CD4-positive, alpha-beta T cell (primary cell): ENCODE measurements at places on chromosomes 2 and 18.

- no peak for DNase-seq
Observed at GRCh38 chr18:3246635-3247239, 864 bp upstream of the MYL12A start.

- DNase-seq, result no peak
Observed at GRCh38 chr2:164145093-164145987, 409.5 kb upstream of the FIGN start.

- no peak for DNase-seq
Observed at GRCh38 chr2:238901461-238902057, 53.7 kb downstream of the TWIST2 start.

DNA sequence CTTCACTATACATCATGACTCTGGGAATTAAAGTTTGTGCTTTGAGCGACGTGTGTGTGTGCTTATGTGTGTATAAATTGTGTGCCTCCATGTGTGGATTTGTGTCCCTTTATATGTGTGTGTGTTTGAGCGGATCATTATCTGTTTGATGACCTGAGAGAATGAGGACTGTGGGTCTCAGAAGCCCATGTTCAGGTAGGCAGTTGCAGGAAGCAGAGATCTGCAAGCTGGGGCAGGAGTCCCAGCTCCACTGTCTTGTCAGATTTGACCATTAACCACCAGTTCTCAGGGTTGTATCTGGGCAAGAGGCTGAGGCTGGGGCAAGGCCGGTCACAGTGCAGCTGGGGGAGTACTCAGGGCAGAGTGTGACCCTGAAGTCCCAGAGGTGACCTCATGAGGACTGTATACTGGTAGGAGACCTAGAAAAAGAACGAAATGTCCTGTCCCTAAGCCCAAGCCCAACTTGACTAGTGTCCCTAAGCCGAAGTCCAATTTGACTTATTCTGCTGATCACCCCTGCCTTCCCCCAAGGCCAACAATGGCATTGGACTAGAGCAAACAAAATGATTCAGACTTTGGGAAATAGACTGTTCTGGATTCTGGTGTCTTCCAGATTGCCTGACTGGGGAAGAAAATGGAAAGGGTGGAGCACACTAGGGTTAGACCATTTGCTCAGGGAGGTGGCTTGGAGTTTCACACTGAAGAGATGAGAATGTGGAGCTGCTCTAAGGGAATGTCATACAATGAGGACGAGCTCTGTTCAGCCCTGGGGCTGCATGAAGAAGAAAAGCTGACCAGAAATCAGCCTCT, 28.1 kb downstream of the RHOB start:
- DNase-seq, result no peak

GRCh38 chr2:54838585-54839035, 115.1 kb downstream of the EML6 start:
- peak; percentile 82 for DNase-seq
